ENCODE measurements at places on chromosomes 5 and 9.

DNA sequence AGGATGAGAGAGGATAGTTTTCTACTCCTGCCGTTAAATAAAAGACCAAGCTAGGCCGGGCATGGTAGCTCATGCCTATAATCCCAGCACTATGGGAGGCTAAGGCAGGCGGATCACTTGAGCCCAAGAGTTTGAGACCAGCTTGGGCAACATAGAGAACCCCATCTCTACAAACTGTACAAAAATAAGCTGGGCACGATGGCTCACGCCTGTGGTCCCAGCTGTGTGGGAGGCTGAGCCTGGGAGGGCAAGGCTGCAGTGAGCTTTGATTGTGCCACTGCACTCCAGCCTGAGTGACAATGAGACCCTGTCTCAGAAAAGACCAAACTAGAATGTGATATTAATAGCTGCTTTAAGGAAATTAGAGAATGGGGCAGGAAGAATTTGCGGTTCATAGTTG is 158.4 kb downstream of the NIPBL start:
- DNase-seq = no peak

GRCh38 chr9:105697871-105698270 is 3.5 kb downstream of the TMEM38B start:
- no peak for DNase-seq

- no peak for DNase-seq
Measured at GRCh38 chr5:683551-684481, 9.3 kb downstream of the TPPP start.

DNA sequence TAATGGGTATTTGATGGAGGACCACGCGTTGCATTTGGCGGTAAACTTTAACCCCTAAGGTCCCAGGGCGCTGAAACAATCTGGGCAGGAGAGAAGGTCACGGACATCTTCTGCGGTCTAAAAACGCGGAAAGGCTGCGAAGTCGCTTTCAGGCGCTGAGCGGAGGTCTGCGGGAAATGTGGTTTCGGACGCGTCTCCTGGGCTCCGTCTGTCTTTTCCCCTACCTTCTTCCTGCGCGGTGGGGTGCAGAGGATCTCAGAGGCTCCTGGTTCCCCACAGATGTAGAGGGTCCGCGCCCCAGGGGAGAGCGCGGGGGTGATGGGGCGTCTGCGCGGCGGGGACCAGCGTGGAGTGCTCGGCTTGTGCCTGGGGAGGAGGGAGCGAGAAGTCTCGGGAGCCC is 58.4 kb downstream of the ZNF510 start:
- no peak for DNase-seq

- no peak for DNase-seq
Measured at GRCh38 chr5:100161868-100162267, 373.3 kb upstream of the FAM174A start.

DNA sequence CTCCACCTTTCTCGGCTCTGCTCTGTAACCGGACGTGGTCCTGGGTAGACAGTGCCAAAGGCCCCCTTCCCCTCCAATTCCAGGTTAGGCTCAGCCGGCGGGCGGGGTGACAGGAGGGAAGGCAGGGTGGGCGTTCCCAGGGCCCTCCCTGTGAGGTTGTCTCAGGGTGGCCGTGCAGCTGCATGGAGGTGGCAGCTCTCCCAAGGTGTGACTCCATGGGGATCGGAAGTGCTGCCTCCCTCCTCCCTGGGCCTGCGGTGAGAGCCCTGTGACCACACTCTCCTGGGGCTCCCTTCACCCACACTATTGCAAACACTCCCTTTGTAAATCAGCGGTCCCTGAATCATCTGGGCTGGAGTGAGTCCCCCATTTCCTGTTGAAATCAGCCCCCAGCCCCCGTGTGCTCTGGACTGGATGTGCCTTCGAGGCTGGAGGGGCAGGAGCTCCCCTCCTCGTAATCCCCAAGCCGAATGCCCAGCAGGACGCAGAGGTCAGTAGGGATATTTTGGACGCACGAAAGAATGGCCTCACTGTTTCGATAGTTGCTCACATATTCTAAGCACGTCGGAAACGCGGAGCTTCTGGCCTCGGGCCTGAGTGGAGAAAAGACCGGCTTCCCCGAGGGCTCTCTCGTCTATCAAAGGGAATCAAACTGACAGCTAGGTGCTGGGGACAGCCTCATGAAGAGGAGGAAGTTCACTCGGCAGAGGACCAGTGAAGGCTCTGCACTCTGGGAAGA is 107.6 kb upstream of the COL5A1 start:
- DNase-seq = no peak

GRCh38 chr5:76691467-76692273 is 24.3 kb upstream of the F2R start:
- DNase-seq = no peak

- DNase-seq = no peak
Measured at GRCh38 chr9:37426846-37427245, 4.3 kb downstream of the GRHPR start.

GRCh38 chr5:105392122-105392709 is 1829.6 kb upstream of the NUDT12 start:
- DNase-seq = no peak

DNA sequence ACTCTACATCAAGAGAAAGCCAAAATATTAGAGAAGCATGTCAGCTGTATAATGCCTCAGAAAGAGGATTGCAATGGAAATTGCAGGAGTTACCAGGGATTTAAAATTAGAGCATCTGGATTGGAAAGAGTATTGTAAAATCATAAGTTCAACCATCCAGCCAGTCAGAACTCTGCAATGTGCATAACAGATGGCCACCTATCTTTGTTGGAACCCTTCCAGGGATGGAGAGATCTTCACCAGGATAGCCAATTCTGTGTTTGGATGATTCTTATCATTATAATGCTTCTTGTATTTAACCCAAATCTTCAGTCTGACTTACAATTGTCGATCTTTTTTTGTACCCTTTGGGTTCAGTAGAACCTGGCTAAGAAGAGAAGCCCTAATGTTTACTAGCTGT is 164.4 kb downstream of the TLR4 start:
- DNase-seq = no peak

All from mesothelial cell of epicardium (in vitro differentiated cells).